ENCODE measurements at places on chromosomes 5 and 9.
A peak's percentile ranks its signal among the peaks of the same experiment; 100 is the strongest.

- no peak for DNase-seq
Observed at GRCh38 chr5:161001604-161002003, 149.6 kb upstream of the ATP10B start.

GRCh38 chr9:32627394-32627954, 8.0 kb downstream of the TAF1L start:
- no peak for DNase-seq

- no peak for DNase-seq
Observed at GRCh38 chr9:5846501-5846921, 13.6 kb upstream of the ERMP1 start.

DNA sequence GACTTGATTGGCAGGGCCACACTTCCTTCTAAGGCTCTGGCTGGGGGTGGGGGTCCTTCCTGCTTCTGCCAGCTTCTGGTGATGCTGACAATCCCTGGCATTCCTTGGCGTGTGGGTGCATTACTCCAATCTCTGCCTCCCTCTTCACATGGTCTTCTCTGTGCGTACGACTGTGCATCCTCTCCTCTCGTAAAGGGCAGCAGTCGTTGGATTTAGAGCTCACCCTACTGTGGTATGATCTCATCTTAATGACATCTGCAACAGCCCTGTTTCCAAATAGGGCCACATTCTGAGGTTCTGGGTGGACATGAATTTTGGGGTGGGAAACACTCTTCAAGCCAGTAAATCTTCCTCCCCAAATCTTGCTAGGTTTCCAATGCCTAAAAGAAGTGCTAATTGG, 36.8 kb downstream of the ROPN1L start:
- DNase-seq: no peak

GRCh38 chr5:108028412-108028811, 353.5 kb downstream of the FBXL17 start:
- no peak for DNase-seq

DNA sequence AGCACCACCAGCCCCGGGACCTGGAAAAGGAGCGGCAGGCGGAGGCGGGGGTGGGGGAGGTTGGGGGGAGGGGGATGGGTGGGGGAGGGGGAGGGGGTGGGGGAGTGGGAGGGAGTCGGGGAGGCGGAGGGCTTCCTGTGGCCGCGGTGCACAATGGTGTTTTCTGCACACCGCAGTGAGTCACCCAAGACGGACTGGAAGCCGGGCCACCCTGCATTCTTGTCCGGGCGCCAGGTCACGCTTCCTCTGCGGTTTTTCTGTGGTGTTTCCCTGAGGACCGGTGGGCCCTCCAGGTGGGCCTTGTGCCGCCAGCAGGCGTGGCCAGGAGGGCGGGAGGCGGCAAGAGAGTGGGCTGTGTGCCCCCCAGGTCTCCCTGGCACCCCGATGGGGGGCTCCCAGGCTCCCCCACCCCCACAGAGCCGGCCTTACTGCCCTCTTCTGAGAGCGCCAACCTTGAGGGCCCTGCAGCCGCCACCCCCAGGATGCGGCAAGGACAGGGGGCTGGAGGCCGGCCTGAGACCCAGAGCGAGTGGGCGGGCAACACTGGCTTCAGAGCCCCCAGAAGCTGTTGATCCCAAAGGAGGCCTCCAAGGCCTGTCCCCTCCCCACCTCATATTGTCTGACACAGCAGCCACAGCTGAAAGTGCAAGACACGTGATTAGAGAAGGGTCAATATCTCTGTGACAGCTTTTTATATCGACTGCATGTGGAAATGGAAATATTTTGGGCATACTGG, 11.1 kb downstream of the EXD3 start:
- DNase-seq: peak; percentile 56

GRCh38 chr5:149326611-149327010, 18.7 kb upstream of the GRPEL2 start:
- no peak for DNase-seq

DNA sequence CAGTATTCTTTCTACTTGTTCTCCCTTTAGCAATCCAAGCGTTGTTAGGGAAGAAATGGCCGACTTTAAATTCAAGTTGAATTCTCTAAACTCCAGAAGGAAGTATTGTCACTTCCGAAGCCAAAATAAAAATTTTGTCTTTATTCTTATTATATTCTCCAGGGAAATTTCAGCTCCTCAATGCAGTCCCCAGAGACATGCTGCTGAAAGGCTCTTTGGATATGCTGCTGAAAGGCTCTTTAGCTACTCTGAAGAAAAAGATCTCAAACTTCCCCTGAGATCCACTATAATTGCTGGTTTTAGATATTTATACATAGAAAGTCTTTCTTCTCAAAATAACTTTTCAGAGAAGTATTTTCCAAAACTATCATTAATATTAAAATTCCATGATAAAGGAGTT, 92.3 kb upstream of the PARP8 start:
- DNase-seq: no peak

GRCh38 chr5:89270901-89271300, 387.9 kb upstream of the MEF2C start:
- DNase-seq: no peak

DNA sequence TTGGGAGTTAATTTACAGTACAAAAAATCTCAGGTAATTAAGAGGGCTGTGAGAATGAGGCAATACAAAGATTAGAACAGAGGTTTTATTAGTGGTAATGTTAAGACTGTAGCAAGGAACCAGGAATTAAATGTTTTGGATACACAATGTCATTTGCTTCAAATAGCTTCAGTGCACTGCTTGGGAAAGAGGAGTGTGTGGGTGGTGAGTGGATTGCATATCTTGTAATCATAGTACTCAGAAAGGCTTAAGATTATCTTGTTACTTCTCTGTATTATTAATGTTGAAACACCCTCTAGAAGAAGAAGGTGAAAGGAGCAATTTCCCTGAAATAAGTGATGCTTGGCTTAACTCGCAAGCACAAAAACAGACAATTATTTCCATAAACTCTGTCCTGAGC, 21.0 kb upstream of the TBCA start:
- no peak for DNase-seq

DNA sequence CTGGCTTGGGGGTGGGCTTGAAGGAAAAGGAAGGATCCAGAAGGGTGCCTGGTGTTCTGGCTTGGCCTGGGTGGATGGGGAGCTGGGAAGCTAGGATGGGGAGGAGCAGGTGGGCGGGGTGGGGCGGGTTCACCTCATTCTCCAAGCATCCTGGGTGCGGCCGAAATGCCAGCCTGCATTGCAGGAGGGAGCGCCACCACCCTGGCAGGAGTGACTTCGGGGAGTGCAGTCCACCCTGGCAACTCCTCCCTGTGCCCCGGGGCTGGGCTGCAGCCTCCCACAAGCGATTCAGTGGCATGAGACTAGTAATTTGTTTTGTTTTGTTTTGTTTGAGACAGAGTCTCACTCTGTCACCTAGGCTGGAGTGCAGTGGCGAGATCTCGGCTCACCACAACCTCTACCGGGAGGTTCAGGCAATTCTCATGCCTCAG, 5.5 kb downstream of the TTC16 start:
- DNase-seq: no peak

DNA sequence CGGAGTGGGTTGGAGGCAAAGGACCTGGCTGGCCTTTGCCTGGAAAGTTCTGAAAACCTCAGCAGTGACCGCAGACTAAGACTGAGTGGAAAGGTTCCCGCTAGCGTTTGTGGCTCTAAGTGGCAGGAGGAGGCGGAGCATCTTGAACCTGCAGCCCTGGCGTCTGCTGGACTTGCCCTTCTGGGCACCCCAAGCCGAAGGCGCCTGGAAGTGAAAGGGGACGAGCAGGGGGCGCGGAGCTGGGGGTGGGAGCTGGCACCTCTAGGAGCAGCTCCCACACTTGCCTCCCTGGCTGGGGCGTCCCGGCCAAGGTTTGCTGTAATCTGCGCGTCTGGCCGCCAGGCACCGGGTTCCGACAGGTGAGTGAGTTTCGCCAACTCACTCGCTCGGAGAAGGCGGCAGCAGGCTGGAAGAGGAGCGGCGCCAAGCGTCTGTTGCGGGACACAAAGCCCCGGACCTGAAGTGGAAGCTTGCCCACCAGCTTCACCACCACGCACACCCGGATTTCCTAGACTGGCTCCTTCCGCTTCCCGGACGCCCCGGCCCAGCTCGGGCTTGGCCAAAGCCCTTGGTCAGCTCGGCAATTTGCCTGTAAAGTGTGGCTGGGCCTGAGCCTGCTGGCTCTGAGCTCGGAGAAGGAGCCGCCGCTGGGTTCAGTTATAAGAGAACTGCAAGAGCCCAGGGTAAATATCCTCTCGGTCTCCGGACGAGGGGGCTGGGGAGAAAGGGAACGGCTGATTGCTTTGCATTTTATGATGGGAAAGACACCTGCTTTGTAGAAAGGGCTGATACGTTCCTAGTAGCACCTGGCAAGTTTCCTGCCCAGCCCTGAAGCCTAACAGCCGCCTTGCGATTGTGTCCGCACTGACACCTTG, at the start of gene GNA14:
Gene GNA14 (minus strand): TSS at position 89 of the 875 bp plus-strand sequence. CDS start 529 bp downstream, outside the sequence.
- no peak for DNase-seq

GRCh38 chr9:76415154-76415553, 20.9 kb upstream of the RFK start:
- no peak for DNase-seq

- DNase-seq: no peak
Observed at GRCh38 chr9:33924978-33925797, 108.2 kb downstream of the UBE2R2 start.

- no peak for DNase-seq
Observed at GRCh38 chr9:81804306-81804705, 115.0 kb upstream of the TLE1 start.

DNA sequence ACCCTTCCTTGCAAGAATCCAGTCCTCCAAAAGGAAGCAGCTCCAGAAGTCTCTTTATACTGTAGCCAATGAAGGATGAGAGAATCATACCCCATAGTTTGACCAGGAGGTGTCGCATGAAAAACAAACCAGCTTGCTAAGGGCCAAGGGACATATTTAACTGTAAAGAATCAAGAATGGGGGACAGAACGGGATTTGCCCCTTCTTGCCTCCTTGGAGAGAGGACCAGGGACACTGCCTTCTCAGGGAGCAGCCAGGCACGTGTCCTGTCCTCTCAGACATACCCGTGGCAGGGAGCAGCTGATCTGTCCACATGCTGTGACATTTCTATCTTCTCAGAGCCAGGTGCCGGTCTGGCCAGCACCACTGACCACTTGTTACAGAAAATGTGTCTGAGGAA, 11.7 kb downstream of the PRUNE2 start:
- no peak for DNase-seq

- DNase-seq: no peak
Observed at GRCh38 chr5:102554082-102554481, 55.3 kb upstream of the SLCO6A1 start.

DNA sequence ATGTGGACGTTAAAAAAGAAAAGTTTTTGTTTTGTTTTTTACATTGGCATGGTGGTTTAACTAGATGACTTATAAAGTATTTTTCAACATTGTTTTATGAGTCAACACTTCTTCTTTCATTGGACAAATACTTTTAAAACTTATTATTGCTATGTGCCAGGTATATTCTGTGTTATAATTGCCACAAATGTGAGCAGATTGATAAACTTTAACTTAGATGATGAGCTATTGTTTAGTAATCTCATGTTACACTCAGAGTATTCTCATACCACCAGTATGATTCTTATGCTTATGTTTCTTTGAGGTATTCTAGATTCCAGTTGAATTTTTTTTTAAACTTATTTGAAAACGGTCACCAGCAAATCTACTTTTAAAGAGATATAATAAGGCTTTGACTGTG, 60.3 kb downstream of the RASA1 start:
- DNase-seq: no peak

DNA sequence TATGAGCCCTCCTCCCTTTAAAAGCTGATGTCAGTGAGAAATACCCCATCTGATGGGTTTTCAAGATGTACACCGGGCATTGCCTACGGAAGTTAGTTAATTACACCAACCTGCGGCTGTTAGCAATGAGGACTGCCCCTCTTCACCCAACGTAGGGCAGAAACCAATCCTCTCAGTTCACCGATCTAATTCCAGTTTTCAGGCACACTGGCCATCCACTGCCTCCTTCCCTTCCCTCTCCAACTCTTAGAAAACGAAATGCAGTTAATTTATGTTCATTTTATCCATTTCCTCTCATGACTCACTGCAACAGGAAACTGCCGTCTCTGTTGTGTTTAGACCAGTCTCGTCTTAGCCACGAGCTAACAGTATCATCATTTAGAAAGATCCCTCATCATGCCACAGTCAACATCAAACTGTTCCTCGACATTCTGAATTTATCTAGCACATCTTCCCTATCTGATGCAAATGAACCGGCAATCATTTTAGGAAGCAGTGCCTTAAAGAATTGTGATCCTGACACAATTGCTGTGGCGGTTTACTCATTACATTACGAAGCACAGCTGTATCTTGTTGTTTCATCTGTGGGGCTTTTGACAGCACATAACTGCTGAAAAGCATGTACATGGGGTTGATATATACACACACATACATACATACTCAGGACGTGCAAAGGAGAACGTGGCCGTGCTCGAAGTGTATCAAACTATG, 168.6 kb downstream of the EFNA5 start:
- DNase-seq: no peak

GRCh38 chr9:132531195-132531594, 51.2 kb upstream of the BARHL1 start:
- no peak for DNase-seq

DNA sequence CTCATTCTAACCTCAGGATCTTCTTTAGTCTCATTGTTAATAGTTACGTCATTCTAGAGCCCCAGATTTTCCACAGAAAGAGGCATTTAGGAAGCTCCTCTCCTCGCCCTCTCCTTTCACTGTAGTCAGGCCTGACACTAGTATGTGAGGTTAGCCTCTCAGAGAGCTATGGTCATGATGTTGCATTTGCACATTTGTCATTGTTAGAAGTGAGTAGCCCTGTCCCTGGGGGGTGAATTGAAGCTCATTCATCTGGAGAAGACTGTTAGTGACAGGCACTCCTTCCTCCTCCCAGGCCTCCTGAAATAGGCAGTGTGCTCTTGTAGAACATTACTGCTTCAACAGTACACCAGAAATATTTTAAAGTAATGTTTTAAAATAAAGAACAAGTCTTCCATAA, 26.6 kb upstream of the LRRTM2 start:
- no peak for DNase-seq

- no peak for DNase-seq
Observed at GRCh38 chr5:89300426-89300970, 417.5 kb upstream of the MEF2C start.

DNA sequence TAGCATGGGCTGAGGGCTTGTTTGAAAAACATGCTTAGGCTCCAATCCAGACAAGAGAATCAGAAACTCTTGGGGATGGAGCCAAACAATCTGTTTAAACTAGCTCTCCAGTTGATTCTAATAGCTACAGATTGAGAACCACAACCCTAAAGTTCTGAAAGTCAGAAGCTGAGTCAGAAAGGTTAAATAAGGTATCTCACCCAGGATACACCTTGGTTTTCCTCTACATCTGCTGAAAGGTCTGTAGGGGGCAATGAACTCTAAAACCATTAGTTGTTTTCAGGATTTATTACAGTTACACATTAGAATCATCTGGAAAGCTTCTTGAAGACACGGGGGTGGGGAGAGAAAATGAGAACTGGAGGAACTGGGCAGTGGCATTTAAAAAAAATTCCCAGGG, 5.7 kb downstream of the GFM2 start:
- DNase-seq: no peak
